ENCODE measurements at places on chromosomes 13 and 19.
A peak's percentile ranks its signal among the peaks of the same experiment; 100 is the strongest.

GRCh38 chr19:10580979-10581631 is 6.0 kb downstream of the AP1M2 start:
- DNase-seq: peak; percentile 84

DNA sequence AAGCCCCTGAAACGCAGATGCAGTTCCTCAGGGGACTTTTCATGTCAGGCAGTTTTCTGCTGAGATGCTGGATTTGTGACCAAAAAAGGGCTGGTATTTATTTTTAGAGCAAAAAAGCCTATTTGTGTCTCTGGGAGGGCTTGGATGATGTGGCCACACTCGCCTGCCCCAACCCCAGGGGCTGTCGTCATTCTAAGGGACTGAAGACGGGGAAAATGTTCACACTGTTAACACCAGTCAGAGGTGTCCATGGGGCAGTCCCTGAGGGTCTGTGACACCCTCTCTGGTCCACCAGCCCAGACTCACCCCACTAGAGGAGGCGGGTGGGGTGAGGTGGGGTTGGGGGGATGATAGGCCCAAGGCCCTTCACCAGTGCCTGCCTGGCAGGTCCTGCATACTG is 15.9 kb upstream of the EPHX3 start:
- no peak for DNase-seq

DNA sequence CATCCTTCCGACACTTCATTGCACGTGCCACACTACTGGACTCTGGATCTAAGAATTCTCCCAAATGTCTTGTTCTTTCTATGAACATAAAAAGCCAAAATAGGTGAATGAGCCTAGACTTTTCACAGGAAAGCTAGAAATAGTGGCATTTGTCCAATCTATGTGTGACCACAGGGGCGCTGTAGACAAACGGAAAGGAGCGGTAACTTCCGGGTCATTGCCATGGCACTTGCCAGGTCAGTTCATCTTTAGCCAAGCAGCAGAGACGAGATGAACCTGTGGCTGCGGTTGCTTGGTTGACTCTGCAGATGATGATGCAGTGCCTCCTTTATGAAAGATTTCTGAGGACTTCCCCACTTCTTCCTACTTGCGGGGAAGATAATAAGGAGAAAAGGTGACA is 65.6 kb downstream of the ADGRE1 start:
- no peak for DNase-seq

DNA sequence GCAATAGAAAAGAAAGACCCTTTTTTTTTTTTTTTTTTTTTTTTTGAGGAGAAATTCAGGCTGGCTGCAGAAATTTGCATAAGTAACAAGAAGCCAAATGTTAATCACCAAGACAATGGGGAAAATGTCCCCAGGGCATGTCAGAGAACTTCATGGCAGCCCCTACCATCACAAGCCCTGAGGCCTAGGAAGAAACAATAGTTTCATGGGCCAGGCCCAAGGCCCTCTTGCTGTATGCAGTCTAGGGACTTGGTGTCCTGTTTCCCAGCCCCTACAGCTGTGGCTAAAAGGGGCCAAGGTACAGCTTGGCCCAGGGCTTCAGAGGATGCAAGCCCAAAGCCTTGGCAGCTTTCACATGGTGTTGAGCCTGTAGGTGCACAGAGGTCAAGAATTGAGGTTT is 88.4 kb upstream of the TPP2 start:
- no peak for DNase-seq

DNA sequence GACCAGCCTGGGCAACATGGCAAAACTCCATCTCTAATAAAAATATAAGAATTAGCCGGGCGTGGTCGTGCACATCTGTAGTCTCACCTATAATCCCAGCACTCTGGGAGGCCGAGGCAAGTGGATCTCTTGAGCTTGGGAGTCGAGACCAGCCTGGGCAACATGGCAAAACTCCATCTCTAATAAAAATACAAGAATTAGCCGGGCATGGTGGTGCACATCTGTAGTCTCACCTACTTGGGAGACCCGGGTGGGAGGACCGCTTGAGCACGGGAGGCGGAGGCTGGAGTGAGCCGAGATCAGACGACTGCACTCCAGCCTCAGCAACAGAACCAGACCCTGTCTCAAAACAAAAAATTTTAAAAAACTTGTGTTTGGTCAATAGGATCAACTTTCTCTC is 7.7 kb downstream of the SLC25A30 start:
- DNase-seq: no peak

DNA sequence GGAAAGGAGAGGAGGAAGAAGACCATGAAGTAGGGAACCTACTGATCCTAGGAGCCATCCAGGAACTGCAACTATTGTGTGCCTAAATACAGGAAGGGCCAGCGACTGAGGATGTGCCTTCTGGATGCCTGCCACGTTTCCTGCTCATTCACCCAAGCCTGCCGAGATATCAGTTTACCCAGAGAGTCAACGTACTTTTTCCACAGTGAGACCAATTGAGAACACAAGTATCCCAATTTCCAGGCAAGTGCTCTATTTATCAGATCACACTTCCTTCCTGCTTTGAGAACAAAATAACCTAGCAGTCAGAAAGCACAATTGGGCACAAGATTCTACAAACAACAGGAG is 122.4 kb downstream of the AKAP11 start:
- DNase-seq: no peak

GRCh38 chr19:33437821-33438671 is 64.5 kb downstream of the CEBPG start:
- DNase-seq: no peak
